ENCODE measurements at places on chromosomes 4 and X.

DNA sequence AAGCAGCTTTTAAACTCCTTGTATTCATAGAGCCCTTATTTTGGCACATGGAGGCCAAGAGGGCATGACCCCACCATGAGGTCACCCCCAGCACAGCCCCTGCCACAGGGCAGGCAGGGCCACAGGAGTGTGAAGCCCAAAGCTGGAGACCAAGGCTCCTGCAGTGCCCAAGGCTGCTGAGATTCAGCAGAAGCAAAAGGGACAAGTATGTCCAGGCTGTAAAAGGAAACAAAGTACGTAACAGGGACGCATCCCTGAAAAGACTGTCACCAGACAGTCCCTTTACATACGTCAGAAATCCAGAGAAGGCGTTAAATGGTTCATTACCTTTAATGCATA, 18.9 kb downstream of the GAK start:
- DNase-seq = no peak

DNA sequence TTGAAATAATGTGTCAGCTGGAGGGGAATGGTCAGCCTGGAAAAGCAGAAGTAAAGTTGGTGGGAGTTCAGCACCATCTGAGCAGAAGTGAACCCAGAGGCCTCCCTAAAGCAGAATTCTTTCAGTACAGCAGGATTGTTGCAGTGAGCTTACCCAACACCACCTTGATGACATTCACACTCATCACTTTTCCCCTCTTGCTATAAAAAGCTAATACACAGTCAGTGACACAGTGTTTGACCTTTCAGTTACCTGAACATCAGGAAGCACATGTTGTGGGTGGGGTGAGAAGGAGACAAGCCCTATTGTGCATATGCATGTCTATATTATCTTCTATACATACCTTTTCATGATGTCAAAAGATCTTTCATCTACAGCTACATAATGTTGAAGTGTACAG, 624.7 kb upstream of the ZFP42 start:
- DNase-seq = no peak

DNA sequence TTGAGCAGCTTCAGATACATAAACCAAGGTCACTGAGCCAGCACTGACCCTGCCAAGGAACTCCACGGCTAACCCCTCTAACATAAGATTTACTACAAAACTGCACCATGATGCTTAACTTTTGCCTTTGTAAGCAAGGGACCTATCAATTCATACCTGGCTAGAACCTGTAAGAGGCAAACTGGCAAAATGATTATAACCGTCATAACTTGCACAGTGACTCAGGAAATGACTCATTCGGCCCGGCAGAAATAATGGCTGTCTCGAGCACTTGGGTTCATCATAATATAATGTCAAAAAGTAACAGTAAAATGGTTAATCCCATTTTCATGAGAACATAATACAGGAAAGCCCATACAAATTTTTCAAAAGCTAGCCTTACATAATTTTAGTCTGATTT, 17.2 kb downstream of the RASGEF1B start:
- DNase-seq = peak; percentile 41

GRCh38 chr4:81422595-81422994, 49.1 kb downstream of the RASGEF1B start:
- DNase-seq = peak; percentile 39

DNA sequence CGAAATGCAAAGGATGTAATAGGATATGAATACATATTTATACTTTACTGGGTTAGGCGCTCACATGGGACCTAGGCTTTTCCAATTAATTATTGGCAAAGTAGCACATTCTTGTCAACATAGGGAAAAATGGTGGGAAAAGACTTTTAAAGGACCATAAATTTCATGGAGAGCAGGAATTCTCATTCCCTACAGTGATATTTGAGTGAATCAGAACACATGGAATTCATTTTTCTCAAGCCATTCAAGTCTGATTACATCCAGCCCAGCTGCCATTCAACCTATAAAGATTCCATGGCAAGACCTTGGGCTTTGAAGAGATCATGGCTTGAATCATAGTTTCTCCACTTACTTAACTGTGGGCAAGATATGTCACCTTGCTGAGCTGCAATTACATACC, 150.4 kb downstream of the SOWAHB start:
- no peak for DNase-seq

Data from hematopoietic multipotent progenitor cell treated with erythropoietin and hydrocortisone succinate and interleukin-3 and kit ligand, for 15 days (in vitro differentiated cells).